ENCODE measurements at places on chromosomes 7 and 10.
A peak's percentile ranks its signal among the peaks of the same experiment; 100 is the strongest.

- no peak for DNase-seq
Observed at GRCh38 chr10:43151371-43151770, 13.1 kb downstream of the CSGALNACT2 start.

- DNase-seq: no peak
Observed at GRCh38 chr10:515674-516073, 173.8 kb downstream of the DIP2C start.

DNA sequence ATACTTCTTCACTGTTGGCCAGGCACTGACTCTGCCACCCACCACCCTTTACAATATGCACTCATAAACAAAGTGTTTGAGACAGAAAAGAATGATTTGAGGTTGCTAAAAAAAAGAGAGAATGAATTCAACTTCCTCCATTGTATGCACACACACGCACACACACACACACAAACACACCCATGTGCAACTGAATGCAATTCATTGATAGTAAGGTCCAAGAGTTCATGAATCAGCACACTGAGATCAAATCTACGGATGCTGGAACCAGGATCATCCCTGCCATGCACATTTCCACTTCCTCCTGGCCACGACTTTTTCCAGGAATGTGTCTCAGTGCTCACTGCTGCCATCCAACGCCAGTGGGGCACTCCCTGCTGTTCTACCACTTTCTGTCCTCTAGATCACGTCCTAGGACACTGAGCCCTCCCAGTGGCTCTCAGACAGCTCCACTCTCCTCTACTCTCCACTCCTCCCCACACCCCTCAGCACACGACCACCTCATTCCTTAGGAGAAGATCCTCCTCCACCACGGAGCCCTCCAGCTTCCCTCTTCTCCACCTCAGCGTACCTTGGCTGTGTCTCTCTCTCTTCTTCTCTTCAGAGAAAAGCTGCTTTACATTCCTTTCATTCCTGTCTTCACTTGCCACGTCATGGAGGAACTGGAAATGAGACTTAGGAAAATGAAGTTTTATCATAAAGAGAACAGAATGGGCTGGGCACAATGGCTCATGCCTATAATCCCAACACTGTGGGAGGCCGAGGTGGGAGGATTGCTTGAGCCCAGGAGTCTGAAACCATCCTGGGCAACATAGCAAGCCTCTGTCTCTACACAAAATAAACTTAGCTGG lies 12.0 kb upstream of the TMEM213 start:
- DNase-seq: no peak

- peak; percentile 19 for DNase-seq
Observed at GRCh38 chr10:112246-112645, 23.0 kb upstream of the ZMYND11 start.

DNA sequence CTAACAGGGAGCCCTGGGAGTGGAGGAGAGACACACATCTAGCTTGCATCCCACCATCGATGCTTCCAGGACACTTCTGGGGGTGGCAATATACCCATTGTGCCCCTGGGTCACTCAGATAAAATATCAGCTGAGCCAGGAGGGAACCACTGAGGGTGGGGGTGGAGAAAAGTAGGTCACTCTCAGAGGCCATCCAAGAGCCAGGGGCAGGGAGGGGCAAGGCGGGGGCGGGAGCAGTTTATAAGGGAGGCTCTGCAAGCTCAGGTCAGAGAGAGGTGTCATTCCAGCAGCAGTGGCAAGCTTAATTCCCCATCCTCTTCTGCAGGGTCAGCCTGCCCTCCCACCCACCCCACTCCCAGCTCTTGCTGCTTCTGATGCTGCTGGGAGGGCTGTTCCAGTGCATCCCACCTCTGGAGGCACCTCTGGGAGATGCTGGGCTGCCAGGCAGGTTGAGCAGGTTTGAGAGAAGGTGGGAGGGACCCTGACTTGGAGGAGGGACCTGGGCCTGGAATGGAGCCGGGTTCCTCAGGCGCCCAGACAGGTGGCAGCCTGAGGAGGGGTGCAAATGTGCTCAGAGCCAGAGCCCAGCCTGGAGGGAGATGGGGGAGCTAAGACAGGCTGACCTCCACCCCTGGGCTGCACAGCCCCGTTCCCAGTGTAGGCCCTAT lies 20.1 kb upstream of the TLX1 start:
- DNase-seq: peak; percentile 45

DNA sequence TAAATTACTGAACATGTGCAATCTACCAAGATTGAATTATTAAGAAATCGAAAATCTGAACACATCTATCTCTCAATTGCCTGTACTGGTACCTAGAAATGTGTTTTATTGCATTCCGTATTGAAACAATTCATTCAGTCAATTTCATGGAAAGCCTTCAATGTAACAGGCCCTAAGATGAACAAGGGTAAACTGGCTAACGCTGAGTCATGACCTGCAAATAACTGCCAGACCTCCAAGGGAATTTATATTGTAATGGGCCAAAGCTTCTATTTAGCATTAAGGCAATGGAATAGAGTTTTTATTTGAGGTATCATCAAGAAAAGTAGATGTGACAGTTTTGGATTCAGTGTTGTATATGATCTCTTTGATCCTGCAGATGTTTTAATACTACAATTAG lies 49.9 kb upstream of the CD36 start:
- no peak for DNase-seq

GRCh38 chr10:92688573-92688926 lies 1.2 kb upstream of the HHEX start:
- no peak for DNase-seq

- DNase-seq: no peak
Observed at GRCh38 chr10:120793088-120793487, 58.1 kb upstream of the WDR11 start.

DNA sequence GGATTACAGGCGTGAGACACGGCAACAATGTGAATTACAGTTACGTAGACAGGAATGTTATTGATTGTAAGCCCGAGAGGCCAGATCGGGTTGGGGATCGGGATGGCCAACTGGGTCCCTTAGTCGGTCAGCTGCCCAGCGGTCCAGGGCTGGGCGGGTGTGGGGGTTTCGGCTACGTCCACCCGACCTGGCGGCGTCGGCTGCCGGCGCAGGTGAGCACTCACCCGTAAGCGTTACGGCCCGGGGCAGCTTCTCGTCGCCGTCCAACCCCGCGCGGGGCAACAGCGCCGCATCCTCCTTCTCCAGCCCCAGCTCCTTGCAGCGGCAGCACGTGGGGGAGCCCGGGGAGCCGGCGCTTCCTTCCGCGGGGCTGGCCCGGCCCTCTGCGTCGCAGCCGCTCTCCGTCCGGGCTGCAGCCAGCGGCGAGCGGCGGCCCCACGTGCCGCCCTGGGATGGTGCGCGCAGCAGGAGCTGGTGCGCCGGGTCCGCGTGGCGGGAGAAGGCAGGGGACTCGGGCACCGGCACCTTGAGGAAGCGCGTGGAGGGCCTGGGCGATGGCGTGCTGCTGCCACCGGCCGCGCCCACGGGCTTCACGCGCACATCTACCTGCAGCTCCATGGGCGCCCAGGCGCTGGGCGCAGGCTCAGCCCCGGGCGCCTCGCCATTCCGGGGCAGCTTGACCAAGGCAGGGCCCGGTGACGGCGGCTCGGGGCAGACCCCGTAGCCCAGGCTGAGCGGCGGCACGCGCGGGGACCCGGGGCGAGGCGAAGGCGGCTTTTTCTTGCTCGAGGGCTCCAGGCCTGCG lies 609 bp downstream of the KLRG2 start:
- peak; percentile 35 for DNase-seq

DNA sequence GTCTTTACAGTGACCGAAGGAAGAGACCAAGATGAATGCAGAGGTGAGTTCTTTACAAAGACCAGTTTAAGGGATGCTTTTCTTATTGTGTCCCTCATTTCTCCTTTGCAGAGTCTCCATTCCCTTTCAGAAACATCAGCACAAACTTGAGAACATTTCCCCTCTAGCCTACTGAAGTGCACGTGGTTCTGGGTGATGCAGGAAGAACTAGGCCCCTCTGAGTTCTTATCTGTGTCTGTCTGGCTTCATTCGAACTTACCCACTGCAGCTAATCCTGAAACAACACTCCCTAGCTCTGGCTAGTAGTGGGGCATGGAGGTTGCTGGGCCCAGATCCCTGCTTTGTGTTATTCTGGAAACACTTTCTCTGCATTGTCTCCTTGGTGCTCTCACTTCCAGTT lies 12.6 kb downstream of the BLVRA start:
- DNase-seq: no peak

DNA sequence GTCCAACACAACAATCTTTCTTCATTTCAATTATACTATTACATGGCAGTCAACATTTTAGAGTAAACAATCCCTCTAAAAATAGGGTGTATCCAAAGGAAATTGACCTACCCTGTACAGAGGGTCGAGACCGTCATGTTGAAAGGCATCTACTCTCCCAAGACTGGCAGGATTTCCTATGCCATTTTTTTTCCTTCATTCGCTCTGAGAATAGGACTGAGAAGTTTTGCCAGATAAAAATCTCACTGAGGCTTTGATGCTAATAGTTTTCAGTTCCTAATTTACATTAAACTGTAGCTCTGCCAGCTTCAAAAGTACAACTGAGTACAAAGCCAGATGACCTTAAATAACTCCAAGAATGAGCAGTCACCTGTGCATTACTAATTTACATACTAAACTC lies 84.5 kb upstream of the SEMA3C start:
- DNase-seq: no peak

DNA sequence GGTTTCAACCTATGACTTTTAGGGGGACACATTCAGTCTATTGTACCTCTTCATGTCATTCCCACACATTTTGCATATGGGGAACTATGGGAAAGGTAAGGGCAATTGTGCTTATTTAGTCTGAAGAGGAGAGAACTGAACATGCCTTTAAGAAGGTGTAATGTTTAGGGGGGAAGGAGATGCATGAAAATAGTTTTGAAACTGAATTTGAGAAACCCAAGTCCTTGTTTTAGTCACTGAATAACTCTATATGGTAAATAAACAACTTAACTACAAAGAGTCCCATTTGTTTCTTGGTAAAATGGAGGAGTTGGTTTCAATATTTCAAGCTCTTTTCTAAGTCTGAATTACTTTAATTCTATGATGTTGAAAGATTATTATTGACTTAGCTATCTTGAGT lies 166.1 kb downstream of the DNAJB9 start:
- no peak for DNase-seq

GRCh38 chr7:56046721-56047445 lies 4.4 kb downstream of the PSPH start:
- no peak for DNase-seq

- no peak for DNase-seq
Observed at GRCh38 chr10:16795410-16796073, 21.7 kb downstream of the RSU1 start.

GRCh38 chr7:149188637-149189259 lies 6.6 kb upstream of the ZNF282 start:
- no peak for DNase-seq

DNA sequence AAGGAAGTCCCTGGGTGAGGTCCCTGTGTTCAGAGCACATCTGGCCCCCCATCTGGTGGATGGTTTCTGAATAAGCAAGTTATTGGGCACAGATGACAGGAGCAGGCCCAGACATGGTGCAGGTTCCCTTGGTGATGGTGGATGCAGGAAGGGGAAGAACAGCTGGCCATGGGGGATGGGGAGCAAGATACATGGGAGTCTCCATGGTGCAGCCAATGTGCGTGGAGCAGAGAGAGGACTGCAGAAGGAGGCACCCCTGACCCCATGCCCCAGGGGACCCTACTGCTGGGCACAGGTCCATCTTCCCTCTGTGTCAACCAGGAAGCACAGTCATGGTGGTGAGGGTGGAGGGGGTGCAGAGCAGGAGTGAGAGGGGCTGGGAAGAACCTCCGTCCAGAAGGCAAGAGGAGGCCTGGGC lies 43.8 kb upstream of the RABGEF1 start:
- peak; percentile 41 for DNase-seq

DNA sequence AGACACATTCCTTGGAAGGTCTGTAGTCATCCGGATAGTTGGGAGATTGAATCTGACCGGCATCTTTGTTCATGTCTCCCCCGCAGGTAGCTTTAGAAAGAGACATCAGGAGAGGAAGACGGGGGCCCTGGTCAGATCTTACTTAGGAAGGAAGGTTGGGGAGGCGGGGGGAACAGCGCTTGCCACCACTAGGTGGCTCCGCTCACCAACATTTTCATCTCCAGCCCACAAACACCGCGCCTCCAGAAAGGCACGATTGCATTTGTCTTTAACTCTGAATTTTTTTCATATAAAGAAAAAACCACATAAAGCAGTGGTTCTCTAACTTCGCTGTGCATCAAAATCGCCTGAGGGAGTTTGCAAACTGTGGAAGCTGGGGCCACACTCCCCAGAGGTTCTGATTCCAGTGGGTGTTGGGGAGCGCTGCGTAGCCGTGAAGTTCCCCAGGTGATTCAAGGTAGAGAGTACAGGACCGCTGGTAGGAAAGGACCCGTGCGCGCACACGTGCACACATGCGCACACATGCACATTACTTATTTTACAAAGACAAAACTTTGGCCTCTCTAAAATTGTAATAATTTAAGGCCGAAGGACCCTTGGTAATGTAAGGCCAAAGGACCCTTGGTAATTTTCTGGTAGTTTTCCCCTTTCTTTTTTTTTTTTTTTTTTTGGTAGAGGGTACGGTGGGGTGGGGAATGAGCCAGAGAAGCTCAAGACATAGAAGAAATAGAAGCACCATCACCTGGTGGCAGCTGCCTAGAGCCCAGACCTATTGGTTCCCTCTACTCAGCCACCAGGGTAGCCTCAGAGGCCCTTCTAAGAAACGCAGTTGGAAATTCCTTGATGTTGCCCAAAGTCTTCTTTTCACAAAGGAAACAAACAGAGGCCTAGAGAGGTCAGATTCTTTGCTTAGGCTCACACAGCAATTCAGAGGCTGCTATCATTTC lies 37.4 kb upstream of the OPALIN start:
- DNase-seq: peak; percentile 91

DNA sequence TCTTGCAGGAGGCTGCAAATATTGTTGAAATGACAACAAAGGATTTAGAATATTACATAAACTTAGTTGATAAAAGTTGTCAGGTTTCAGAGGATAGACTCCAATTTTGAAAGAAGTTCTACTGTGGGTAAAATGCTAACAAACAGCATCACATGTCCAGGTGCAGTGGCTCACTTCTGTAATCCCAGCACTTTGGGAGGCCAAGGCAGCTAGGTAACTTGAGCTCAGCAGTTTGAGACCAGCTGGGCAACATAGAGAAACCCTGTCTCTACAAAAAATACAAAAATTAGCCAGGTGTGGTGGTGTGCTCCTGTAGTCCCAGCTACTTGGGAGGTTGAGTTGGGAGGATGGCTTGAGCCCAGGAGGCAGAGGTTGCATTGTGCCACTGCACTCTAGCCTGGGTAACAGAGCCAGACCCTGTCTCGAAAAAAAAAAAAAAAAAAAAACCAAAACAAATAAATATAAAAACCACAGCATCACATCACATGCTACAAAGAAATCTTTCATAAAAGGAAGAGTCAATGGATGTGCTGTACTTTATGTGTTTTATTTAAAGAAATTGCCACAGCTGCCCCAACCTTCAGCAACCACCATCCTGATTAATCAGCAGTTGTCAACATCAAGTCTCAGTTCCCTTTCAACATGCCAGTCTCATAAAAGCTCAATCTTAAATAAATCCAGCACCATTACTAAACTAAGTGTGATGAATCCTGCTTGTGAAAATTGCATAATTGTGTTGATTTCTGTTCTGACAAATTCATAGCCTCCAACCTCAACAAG lies 83.2 kb upstream of the MBL2 start:
- no peak for DNase-seq

GRCh38 chr10:65571011-65571570 lies 1354.7 kb upstream of the LRRTM3 start:
- DNase-seq: peak; percentile 6

All from RWPE1 (cell line).